Left renal pelvis (tissue), 4 donors: ENCODE measurements at places on chromosomes 1 and 21. TPM values are rescaled to one million over a fixed set of nuclear protein-coding genes. Genes with fewer than 3 reads are reported as not detected.

GRCh38 chr1:19894218-19894617 lies 12.0 kb downstream of the OTUD3 start:
- DNase-seq, result no peak

DNA sequence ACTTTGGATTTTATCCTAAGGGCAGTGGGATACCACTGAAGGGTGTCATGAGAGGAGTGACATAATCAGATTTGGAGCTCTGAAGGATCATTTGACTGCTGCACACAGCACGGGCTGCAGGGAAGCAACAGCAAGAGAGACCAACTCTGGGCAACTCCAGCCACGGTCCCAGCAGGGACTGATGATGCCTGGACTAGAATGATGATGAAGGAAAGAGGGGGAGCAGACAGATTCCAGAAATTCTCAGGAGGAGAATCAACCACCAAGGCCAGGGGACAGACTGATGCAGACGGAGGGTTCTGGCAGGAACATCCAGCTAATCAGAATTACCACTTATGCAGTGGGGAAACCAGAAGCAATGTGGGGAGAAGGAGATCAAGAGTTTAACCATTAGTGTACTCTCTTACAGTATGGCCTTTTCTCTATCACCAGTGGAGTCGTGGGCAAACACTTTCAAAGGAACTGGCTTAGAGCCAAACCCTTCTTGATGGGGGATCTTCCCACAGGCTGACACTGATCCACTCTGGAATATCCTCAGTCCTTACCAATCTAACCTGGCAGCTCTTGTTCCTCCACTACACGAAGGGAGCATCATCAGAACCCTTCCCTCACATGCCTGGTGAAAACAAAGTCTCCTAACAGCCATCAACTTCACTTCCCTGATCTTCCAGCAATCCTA lies 3.3 kb downstream of the URB1 start:
- DNase-seq, result no peak

Gene SH2D2A
- 0.87 TPM for polyA plus RNA-seq

- no peak for DNase-seq
Measured at GRCh38 chr1:236734141-236734765, 48.0 kb downstream of the ACTN2 start.

Gene SEMA6C
- polyA plus RNA-seq, result 31.8 TPM

DNA sequence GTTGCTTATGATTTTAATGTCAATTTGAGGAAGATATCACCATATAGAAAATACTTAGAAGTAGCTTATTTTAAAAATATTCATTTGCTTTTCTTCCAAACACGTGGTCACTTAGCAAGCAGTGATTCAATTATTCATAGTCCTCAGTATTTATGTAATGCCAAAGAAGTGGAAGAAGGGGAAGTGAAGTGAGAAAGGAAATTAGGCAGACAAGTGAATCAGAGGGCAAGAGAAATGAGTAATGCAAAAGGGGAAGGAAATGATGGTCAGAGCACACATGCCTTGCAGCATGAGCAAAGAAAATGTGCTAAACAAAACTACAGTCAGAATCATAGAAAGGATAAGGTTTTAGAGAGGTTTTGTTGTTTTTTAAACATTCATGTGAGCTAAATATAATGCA lies 31.8 kb downstream of the SDCCAG8 start:
- DNase-seq, result no peak

DNA sequence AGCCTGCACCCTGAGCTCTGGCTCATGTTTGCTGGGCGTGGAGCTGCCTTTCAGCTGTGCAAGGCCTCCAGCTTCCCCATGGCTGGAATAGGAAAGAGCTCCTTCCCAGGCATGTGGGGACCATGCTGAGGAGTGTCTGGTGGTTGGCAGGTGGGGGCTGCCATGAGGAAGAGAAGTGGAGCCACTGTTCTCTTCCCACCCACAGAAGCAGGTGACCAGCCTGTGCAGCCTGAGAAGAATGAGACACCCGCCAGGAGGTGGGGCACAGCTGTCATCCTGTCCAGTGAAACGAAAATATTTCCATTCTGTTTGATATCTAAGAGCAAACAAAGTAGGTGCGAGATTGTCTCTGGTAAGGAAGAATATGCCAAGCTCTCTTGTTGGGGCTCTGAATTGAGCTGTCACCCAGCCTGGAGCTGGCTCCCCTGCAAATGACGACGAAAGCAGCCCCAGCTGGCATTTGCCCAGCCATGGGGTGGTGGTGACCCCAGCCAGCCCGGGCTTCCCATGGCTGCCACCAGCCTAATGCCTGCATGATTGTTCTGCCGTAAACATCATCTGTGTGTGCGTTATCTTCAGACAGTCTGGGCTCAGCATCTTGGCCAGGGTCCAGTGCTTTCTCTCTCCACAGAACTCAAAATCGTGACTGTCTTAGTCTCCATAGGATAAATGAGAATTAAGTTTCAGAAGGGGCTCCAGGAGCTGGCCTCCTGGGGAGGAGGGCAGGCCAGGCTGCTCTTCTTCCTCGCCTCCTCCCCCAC lies 429.8 kb upstream of the VAMP3 start:
- DNase-seq, result no peak

- no peak for DNase-seq
Measured at GRCh38 chr1:208028526-208028925, 117.6 kb upstream of the CD34 start.

Gene PGLYRP3
- not detected for polyA plus RNA-seq

- no peak for DNase-seq
Measured at GRCh38 chr1:28243685-28244311, 7.9 kb downstream of the ATP5IF1 start.

DNA sequence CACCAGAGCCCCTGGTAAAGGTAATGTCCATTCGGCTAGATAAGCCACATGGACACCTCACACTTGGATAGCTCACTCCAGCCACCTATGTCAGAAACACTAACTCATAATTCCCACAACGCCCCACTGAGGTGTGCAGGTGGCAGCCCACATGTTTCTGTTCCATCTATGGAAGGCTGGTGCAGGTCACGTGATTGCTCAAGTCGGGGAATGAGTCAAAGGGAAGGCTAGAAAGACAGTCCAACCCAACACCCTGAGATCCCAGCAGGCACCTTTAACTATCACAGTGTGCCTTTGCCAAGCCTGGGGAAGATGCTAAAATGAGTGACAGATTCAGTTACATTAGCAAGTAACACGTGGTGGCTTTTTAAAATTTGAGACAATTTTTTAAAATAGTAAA lies 45.3 kb upstream of the KCNE1 start:
- no peak for DNase-seq

DNA sequence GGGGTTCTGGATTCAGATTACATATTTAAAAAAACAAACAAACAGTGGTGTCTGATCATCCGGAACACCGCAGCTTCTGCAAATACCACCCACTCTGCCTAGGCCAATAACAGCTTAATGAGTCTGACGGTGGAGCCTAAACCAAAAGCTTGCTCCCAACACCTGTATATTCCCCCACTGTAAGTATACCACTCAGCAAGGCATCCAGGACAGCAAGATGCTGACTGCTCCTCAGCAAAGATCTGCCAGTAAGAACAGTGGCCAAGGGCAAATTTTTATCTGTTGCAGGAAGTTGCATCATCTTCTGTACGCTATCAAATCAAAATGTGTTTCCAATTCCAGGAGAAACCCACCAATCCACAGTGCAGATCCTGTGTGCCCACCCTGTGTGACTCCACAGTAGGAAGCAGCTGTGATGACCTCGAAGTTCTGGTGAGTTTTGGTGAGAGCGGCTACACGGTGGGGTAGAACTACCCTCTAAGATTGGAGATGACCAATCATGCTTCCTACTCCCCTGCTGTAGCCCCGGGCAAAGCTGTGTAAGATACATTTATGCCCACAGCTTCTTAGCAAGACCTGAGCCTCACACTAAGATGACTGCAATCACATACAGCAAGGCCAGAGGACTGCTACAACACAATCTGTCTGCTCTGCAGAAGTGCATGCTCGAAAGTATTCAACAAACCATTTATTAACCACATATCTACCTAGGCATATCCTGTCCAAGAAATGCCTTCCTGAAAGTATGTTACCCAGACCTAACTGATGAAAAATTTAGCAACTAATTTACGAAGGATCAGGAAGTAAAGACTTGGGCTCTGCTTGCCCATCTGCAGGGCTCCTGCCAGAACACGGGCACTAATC lies 30.5 kb downstream of the SIPA1L2 start:
- no peak for DNase-seq

- no peak for DNase-seq
Measured at GRCh38 chr1:195804547-195804946, 803.7 kb downstream of the KCNT2 start.

Gene PRPF38B
- 66.0 TPM for polyA plus RNA-seq

GRCh38 chr1:20194757-20195461 lies 8.6 kb upstream of the PLA2G2C start:
- DNase-seq, result no peak
